ENCODE measurements at places on chromosomes 4 and X.

GRCh38 chr4:110869862-110870572 lies 247.1 kb upstream of the PITX2 start:
- DNase-seq: no peak

GRCh38 chr4:159900562-159900961 lies 797.7 kb downstream of the RAPGEF2 start:
- DNase-seq: no peak

DNA sequence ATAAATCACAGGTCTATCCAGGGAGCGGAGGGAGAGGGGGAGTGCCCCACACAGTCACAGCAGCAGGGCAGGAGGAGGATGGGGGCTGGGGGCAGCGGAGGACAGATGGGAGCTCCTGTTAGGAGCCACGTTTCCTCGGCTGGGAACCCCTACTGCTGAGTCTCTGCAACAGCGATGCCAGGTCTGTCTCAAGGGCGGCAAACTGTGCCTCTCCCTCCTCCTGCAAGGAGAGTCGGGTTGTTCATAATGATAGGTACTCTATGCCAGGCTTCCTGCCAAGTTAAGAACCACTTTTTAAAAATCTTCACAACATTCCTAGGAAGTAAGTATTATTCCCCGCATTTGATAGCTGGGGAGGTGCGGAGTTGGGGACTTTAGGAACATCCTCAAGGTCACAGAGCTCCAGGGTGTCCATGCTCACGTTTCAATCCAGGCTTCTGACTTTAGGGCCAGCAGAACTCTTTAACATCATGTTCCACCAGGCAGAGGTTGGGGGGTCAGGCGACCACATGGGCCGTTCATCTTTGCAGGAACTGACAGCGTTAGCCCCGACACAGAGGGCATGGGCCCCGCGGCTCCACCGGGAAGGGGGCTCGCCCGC lies 98.3 kb upstream of the MAML3 start:
- peak; percentile 90 for DNase-seq

GRCh38 chr4:101708293-101709039 lies 82.1 kb upstream of the BANK1 start:
- DNase-seq: peak; percentile 48

DNA sequence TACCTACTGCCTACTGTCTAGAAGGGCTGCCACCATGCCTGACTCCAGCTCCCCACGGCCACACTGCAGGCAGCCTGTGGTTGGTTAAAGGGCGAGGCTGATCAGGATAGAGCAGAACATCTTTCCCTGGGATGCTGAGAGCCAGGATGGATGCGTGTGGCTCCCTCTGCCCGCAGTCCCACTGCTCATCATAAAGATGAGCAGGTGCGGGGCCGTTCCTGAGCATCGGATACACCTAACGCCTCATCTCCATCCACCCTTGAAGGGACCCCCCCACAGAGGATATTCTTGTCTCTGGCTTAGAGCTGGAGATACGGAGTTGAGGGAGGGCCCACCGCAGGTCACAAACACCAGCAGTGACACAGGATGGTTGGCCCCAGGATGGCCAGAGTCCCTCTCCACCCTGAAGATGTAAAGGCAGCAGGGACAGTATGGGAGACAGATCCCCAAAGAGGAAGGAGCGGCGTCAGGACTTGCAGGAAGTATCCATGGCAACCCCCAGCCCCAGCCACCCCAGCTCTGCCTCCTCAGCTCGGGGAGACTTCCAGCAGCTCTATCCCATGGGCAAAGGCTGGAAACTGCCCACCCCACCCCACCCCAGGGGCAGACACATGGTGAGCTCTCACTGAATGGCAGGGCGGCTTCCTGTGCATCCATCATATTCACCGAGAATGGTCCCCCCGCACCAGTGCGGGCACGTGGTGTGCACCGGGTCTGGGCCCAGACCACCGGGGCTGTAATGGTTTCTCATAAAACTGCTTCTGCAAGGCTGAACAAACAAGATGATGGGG lies 19.3 kb downstream of the PPP2R2C start:
- no peak for DNase-seq

GRCh38 chr4:150827226-150827625 lies 187.9 kb downstream of the LRBA start:
- DNase-seq: no peak

DNA sequence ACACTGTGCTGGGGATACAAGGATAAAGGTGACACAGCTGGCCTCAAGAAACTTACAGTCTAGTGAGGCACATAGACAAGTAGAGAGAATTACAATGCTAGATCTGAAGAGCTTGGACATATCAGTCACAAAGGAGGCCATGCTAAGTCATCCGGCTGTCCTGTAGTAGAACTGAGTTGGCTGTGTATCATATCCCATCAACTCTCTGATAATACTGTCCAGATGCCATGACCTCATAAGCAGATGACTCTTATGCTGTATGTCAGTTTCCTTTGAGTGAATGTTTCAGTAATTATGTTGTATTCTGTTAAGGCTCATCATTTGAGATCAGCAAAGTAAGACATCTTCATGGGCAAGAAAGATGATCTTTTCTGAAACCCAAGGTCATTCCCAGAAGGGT lies 442.9 kb downstream of the MID1IP1 start:
- DNase-seq: no peak

DNA sequence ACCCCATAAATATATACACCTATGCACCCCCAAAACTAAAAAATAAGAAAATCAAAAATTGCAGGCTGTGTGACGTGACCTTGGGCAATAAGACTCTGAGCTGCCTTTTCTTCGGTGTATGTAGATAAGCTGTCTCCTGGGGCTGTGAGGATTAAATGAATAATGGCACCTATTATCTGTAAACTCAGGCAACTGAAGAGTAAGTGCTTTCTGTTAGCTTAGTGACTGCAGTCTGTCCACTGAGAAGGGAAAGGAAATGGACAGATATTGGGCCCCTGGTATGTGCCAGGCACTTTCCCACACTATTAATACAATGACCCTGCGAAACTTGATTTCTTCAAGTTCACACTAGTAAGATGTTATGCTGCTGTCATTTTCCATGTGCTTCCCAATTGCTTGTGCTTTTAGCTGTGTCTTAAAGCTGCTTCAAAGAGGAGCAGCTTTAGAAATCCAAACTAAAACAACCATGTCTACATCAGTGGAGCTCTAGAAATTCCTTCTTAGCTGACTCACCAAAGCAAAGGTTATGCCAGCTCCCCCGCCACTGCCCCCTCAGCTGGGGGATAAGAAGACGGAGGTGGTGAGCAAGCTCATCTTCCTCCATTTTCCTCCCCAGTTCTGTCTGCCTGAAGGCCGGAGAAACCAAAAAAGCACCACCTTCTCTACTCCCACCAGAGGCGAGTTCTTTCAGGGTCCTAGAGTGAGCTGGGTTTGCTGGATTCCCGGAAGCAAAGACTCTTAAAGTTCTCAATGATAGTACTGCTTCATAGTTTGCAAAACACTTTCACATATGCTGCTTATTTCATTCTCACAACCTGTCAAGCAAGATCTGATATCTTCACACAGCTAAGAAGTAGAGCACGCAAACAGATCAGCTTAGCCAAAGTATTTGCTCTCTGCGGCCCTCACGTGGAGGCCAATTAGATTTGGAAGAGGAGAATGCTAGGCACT lies 8.8 kb upstream of the DGAT2L6 start:
- no peak for DNase-seq

DNA sequence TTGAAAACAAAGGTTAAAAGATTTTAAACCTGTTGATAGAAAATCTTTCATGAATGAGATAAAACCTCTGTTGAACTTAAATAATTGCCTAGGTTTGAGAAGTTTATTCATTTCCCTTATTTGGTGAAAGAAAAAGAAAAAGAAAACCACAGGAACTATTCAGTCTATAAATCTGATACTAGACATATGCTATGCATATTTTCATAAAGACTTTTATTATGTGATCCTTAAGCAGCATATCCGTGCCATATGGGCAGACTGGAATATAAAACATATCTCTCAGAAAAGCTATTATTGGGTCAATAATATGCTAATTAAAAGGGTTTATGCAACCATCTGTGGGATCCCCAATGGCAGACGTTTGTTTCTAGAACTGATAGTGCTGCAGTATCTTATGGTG lies 178.7 kb downstream of the RASL11B start:
- DNase-seq: peak; percentile 19

GRCh38 chrX:46582325-46582724 lies 8.8 kb downstream of the CHST7 start:
- DNase-seq: no peak

DNA sequence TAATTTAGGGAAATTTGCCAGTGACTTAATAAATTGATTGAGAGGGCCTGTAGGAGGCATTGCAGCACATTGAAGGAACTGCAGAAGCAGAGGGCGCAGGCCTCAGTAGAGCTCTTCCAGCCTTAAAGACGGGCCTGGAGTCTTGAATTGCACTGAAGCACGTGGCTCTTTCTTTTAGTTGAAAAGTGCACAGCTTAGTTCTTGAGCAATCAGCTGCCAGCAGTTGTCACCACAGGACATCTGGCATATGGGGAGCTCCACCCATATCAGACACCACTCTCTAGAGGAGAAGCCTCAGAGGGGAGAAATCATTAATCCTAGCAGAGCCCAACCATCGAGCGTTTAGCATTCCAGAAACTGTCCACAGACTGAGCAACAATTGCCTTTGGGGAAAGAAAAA lies 16.0 kb upstream of the FGF16 start:
- DNase-seq: peak; percentile 20

DNA sequence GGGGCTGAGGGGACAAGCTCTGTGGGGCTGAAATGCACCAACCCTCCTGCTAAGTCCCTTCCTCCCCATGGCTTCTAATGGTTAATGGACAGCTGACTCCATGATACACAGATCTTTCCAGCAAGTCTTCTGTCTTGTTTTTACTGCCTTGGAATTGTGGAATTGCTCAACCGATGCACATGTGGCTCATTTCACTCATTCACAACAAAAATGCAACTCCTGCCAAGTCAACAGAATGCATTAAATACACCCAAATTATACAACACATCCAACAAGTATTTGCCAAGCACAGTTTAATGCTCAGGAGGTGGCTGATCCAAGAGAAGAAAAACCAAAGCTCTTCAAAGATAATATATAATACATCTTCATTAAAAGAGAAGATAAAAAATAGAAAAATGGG lies 61.9 kb upstream of the PAGE4 start:
- no peak for DNase-seq

DNA sequence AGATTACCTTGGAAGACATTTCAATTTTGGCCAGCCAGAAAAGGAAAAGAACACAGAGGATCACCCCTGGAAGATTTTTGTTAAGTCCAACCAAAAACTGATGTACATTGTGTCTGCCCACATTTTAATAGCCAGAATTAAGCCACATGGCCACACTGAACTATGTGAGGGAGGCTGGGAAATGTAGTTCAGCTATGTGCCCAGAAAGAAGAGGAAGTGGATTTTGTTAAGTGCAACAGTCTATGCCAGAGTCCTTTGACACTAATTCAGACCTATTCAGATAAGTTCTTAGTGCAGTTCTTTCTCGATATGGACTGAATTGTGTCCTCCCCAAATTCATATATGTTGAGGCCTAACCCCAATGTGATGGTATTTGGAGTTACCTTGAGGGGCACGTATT lies 18.4 kb downstream of the PRPS1 start:
- no peak for DNase-seq

DNA sequence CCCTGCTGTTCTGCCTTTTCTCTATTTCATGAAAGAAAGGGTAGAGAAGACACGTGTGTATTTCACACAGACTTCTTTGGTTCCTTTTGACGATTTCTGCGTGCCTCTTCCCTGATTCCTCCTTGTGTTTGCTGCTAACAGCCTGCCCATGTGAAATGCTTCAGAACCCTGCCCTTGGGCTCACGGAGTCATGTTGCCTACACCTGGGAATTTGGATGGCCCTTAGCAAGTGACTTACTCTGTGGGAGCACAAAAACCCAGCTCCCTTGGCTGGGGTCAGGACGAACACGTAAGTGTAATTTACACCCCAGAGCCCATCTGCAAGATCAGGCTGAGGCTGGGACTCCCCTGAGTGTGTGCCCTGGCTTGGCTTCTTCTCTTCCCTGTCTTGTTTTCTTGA lies 220.3 kb upstream of the BCOR start:
- no peak for DNase-seq

GRCh38 chr4:66554826-66555225 lies 884.5 kb upstream of the EPHA5 start:
- no peak for DNase-seq

DNA sequence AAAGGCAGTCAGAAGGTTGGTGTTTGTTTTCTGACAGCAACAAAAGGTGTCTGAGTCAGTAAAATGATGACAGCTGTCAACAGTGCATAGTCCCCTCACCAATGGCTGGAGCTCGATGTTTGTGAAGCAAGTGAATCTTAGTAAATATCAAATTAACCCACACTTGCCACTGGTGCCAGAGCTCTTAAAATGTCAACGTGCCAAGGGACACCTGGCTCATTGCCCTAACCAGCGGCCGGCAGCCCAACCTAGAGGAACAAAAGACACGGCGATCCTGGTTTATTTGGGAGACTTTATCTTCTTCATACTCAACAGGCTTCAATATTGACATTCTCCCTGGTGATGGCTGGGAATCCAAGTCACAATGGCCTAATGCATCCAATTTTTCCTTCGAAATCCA lies 143.4 kb downstream of the CPEB2 start:
- no peak for DNase-seq

GRCh38 chrX:71514367-71515037 lies 18.4 kb upstream of the OGT start:
- no peak for DNase-seq

- no peak for DNase-seq
Measured at GRCh38 chrX:258291-259040, 22.7 kb upstream of the PLCXD1 start.

- no peak for DNase-seq
Measured at GRCh38 chr4:174423257-174423944, 98.9 kb downstream of the HPGD start.

DNA sequence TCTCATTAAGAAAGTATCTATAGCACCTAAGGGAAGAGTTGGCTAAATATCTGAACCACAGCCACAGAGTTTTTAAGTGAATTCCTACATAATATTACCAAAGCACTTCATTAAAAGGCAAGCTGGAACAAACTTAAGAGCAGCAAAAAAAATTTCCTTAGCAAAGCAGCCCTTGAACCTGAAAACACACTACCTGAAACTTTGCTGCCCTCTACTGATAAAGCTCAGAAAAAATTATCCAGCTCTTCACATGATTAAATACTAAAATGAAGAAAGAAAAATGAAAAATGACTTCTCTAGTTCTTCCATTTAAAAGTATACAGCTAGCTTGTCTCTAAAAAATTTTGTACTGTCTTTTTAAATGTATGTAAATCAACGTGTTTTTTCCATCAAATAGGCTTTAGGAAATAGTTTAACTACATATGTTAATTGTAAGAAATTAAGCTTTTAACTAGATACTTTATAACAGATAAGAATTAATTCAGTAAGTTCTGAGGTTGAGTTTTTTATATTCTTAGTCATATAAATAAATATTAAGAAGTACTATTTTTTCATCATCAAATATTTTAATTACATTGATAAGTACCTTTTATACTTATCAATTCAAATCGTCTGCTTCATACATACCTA lies 156.1 kb downstream of the STPG2 start:
- DNase-seq: peak; percentile 45

GRCh38 chrX:107563824-107564223 lies 64.5 kb upstream of the PRPS1 start:
- no peak for DNase-seq

- DNase-seq: no peak
Measured at GRCh38 chr4:102390438-102390837, 45.2 kb upstream of the SLC39A8 start.

All from NCI-H2171 treated with DMSO at 0.1 percent for 48 hours (cell line).